Calu3 (cell line): ENCODE measurements at places on chromosomes 16 and 17.

DNA sequence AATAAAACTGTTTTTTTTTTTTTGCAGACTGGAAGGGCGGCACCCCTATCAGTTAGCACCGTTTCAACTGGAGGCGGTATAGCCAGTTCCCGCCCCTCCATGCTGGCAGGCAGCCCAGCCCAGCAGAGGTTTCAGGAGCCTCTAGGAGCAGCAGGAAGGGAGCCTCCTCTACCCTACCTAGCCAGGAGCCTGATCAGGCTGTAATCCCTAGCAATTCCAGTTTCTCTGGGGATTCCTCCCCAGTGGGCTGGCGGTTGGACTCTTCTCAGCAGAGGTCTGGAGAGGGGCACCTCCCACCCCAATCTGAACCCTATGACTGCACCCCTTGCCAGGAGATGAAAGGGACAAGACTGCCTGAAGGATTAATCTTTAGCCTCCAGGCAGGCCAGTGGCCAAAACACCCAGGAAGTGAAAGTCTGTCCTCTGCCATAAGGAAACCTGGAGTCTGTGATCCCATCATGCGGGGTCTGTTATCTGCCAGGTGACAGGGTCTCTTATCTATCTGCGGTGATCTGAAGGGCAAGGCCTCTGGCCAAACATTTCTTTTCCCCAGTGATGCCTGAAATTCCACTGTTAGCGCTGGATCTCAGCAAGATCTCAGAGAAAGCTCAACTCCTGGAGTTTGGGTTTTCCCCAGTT lies 4.9 kb upstream of the CDH1 start:
- peak; percentile 87 for DNase-seq

GRCh38 chr17:1486802-1487695 lies 5.4 kb downstream of the MYO1C start:
- DNase-seq, result peak; percentile 87

DNA sequence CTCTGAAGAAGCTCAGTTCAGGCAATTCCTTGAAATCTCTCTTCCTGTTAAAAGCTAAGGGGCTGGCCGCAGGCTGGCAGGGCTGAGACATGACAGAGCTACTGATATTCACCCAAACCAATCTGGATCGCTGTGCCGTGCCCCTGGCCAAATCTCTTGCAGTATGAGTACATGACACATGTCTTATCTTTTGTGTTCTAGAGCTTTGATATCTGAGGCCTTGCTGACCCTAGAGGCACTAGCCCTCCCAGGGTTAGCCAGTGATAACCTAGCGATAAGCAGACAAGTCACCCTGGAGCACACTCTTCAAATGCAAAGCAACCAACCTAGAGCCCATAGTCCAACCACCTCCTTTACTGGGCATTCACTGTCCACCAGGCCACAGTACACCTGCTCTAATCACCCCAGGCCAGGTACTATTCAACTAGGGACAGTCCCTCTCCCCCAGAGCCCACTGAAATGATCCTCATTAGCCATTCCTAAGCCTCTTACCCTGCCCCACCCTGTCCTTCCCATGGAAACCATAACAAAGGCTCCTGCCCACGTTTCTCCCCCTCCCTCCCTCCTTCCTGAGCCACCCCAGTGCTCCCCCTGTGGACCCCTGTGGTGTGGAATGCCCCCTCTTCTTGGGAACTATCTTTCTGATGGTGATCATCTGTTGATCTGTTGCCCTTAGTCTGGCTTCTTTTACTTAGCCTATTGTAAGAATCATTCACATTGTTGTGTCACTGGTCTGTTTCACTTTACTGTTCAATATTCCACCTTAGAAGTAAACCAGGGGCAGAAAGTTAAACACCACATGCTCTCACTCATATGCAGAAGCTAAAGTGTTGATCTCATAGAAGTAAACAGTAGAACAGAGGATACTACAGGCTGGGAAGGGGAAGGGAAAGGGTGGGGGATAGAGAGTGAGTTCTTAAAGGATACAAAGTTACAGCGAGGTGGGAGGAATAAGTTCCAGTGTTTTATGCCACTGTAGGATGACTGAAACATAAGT lies 52.5 kb downstream of the TEKT5 start:
- no peak for DNase-seq

DNA sequence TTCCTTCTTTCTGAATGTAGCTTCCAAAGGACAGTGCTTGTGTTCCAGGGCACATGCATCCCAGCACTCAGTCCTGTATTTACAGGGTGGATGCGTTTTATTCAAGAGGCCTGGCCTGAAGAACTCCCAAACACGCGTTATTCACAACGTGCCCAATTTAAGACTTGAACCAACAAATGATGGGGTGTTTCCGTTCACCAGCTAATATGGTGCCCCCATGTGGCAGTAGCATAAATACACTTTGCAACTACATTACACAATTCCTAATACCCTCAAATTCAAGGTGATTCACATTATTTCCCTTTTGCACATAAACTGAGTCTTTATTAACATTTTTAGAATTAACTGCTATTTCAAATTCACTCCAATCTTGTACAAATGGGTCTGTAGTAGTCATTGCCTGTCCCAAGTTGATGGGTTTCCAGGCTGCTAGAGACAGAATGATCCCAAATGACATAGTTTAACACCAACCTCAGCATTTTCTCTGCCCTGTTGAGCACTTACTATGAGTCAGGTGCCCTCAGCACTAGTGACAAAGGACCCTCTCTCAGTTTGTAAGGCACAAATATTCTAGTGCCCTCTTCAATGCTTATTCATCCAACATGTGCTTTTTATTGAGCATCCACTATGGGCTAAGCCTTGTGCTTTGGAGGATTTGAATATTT lies 26.9 kb downstream of the HSD17B2 start:
- peak; percentile 59 for DNase-seq

DNA sequence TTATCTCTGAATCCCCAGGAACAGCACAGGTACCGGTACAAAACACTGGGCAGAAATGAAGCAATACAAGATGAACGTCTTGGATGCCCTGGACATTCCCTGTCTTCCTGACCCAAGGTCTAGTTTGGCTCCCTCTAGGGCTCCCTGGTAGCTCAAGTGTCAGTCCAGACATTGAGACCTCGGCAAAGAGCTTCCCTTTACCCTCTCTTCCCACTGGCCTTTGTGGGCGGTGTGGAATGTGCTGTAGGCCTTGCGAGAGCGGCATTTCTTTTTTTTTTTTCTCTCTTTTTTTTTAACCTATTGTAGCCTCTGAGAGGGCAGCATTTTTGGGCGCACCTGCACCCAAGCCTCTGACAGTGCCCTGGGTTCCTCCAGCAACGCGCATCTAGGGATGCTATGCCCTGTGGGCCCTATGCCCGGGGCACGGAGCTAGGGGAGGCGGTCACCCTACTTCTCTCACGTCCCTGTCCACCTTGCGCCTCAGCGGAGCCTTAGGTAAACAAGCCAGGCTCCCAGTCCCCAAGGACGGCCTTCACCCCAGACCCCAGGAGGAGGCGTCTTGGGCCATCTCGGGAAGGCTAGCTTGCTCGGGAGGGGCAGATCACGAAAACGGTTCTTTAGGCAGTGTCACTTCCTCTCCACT lies 1.2 kb upstream of the NFATC3 start:
- no peak for DNase-seq

DNA sequence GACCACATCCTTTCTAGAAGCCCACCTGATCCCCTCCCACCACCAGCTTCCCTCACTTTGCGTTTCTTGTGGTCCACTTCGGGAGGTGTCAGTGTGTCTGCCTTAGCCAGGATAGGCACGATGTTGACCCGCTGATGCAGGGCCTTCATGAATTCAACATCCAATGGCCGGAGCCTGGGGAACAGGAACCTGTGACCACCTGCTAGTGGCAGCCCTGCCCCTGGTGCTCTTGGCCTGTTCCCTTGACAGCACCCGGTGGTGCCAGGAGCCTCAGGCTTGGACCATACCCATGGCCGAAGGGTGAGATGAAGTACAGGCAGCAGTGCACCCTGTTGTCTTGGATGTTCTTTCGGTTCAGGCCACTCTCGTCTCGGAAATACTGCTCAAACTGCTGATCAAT lies 7.2 kb upstream of the MTMR4 start:
- DNase-seq, result no peak

GRCh38 chr17:79401704-79402674 lies 208.9 kb downstream of the RBFOX3 start:
- DNase-seq, result no peak

- DNase-seq, result peak; percentile 7
Observed at GRCh38 chr16:49183911-49184310, 97.7 kb downstream of the CBLN1 start.

DNA sequence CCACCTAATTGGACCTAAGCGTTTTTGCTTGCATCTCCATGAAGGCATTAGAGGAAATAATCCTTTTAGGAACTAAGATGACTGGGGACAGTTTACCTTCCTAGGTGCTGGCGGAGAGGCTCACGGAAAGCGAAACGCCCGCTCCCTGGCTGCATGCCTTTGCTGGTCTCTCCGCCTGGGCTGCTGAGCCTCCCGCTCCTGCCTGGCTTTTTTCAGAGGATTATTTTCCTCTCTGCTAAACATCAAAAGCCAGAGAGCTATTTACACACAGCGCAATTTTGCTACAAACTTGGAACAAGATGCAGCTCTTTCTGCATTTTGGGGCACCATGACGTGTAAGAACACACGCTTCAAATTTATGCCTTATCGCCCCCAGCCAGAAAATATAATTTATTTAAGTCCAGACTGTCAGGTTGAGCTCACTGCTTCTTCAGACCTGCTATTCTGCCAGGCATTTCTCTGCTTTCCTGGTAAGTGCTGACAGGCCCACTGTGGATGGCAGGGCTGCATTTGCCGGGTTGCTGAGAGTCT lies 124.4 kb downstream of the SPACA3 start:
- no peak for DNase-seq

- DNase-seq, result peak; percentile 32
Observed at GRCh38 chr17:50280068-50280467, 5.8 kb downstream of the TMEM92 start.

GRCh38 chr16:29743475-29743826 lies 2.3 kb downstream of the C16orf54 start:
- DNase-seq, result no peak

GRCh38 chr16:79554912-79555311 lies 45.6 kb downstream of the MAF start:
- no peak for DNase-seq

- DNase-seq, result no peak
Observed at GRCh38 chr17:5694551-5694950, 110.2 kb upstream of the NLRP1 start.

- DNase-seq, result no peak
Observed at GRCh38 chr16:81551151-81551808, 106.7 kb downstream of the CMIP start.

GRCh38 chr17:49928837-49929475 lies 40.0 kb upstream of the DLX4 start:
- DNase-seq, result no peak

DNA sequence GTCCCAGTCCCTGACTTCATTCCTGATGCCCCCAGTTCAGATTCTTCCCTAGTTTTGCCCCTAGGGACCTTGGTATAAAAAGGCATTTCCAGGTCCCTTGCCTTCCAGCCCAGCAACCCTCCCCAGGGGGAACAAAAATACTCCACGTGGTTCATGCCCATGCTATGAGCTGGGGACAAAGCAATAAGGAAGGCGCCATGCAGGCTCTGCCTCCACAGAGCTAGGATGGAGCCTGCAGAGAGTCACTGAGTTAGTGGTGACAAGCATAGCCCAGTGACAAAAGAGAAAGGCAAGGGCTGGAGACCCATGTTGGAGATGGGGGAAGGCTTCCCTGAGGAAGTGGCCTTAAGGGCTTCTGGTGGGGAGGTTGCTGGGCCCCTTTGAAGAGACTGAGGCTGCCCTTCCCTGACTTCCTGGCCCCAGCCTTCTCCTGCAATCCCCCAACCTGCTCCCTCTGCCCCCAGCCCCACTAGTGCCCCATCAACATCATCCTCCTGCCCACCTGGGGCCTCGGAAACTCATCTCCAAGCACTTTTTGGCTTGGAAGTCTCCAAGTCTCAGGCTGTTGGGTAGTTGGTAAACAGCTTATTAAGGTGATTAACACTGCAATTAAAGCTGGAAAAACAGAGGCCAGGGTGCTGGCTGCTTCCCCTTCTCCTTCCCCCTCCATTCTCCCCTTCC lies 9.6 kb downstream of the DLX3 start:
- no peak for DNase-seq

- peak; percentile 74 for DNase-seq
Observed at GRCh38 chr17:48543107-48543853, 1.6 kb downstream of the HOXB2 start.

- no peak for DNase-seq
Observed at GRCh38 chr16:22386976-22387375, 12.6 kb upstream of the CDR2 start.

- peak; percentile 36 for DNase-seq
Observed at GRCh38 chr17:7886227-7887037, 2.2 kb upstream of the CHD3 start.

DNA sequence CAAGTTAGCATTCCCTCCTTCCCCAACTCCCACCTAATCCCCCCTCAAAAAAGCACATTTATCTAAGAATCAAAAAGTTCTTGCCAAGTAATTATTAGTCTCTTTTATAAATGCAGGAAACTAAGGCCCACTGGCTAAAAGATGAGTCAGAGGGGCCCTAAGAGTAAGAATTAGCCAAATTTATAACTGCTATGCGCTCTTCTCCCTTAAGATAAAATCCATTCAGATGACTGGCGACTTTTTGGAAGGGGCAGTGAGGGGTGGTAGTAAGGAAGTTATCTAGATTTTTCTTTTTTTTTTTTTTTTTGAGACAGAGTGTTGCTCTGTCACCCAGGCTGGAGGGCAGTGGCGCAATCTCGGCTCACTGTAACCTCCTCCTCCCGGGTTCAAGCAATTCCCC lies 17.1 kb downstream of the ZNF652 start:
- no peak for DNase-seq

GRCh38 chr17:32355649-32356377 lies 5.9 kb downstream of the ZNF207 start:
- DNase-seq, result no peak

DNA sequence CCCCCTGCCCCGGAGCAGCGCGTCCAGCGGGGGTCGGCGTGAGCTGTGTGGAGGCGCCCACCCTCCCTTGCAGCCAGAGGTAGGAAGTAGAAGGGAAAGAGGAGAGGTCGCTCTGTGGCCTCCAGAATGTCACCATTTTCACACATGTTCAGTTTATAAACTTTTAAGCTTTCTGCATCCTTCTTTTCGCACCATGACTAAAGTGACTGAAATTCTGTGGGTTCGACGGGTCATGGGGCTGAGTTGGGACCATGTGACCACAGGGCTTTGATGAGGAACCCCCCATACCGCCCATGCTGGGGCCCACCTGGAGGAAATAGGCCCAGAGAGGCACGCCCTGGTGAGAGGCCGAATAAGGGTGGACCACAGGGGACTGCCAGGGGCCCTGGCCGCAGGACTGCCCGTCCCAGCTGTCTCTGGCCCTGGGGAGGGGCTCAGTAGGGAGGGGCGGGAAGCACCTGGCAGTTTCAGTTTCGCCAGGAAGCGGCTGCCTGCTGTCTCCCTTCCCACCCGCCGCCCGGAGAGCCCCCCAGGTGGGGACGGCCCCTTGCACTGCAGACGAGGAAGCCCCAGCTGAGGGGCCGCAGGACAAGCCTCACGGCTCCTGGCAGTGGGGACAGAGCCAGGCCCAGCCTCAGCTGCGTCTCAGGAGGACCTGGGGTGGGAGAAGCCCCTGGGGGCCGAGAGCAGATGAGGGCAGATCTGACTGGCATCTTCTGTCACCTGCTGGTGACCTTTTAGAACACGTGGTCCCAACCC lies 9.0 kb downstream of the CBFA2T3 start:
- no peak for DNase-seq
